ENCODE measurements at places on chromosomes 1 and 21.

- no peaks in the 10 kb centered on the region for H3K27me3 ChIP-seq
- no peak overlapping the region for H3K27ac ChIP-seq
- H3K4me3 ChIP-seq: no peak overlapping the region
- no peaks in the 10 kb centered on the region for H3K36me3 ChIP-seq
- no peak for DNase-seq
- H3K4me1 ChIP-seq: peaks cover 35% of the 10 kb centered on the region
These were observed 82.3 kb downstream of the SSBP3 start for GRCh38 chr1:54323921-54324250.

GRCh38 chr1:192756314-192756713 is 52.5 kb upstream of the RGS2 start:
- H3K36me3 ChIP-seq: no peaks in the 10 kb centered on the region
- H3K27ac ChIP-seq: no peak overlapping the region
- H3K27me3 ChIP-seq: no peaks in the 10 kb centered on the region
- DNase-seq: no peak
- no peak overlapping the region for H3K4me3 ChIP-seq
- H3K4me1 ChIP-seq: no peaks in the 10 kb centered on the region

DNA sequence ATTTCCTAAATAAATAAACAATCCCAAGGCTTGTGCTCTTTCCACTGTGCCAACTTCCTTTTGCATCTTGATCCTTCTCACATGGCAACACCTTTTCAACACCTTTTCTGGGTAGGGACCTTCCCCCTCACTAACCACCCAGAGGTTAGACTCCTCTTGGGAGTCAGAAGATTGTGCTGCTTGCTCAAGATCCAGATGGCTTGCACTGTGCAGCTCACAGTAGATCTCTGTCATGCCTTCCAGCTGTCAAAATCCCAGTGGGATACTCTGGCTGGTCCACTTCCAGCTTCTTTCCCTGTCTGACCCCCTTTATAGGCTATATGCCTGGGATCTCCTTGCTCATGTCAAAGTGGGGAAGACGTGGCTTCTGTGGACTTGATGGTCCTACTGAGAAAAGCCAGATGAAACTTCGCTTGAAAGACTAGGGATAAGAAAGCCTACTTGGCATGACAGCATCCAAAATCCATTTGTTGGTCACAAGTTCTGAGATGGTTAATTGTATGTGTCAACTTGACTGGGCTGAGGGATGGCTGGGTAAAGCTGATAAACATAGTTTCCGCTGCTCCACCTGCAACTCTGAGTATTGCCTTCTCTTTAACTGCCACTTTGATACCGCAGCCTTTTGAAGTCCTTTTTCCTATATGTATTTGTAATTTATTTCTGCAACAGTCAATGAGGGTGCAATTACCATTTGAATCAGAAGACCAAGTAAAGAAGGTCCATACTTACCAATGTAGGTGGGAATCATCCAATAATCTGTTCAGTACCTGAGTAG is 74.5 kb downstream of the S1PR1 start:
- H3K27me3 ChIP-seq: no peaks in the 10 kb centered on the region
- no peaks in the 10 kb centered on the region for H3K36me3 ChIP-seq
- no peak for DNase-seq
- H3K4me3 ChIP-seq: no peak overlapping the region
- H3K4me1 ChIP-seq: peaks cover 6% of the 10 kb centered on the region

DNA sequence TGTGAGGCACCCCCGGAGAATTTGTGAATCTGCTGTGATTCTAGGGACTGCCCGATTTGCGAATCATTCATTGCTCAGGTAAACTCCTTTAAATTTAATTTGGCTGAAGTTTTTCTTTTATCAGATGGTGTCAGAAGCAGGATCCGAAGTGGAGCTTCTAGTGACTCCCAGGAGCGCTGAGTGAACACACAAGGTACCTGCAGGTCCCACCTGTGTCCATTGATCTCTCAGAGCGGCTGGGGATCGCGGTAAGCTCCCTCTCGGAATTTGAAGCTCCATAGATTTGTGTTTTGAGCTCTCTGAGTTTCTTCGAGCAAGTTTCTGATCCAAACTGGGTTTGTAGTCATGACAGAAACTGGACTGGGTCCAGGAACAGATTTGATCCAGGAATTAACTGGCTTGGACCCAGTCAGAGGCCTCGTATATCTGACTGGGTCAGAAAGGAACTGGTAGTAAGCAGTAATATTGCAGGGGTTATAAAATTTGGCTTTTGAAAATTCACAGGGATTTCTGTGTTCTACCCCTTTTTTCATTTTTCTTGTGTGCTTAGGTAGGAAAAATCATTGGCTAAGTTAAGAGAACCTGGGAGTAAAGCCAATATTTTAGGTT is 56.2 kb upstream of the EDEM3 start:
- no peak overlapping the region for H3K27ac ChIP-seq
- H3K4me3 ChIP-seq: no peak overlapping the region
- no peaks in the 10 kb centered on the region for H3K4me1 ChIP-seq
- no peaks in the 10 kb centered on the region for H3K36me3 ChIP-seq

- DNase-seq: no peak
- no peaks in the 10 kb centered on the region for H3K36me3 ChIP-seq
These were observed 255.9 kb downstream of the LMO4 start for GRCh38 chr1:87584586-87584985.

DNA sequence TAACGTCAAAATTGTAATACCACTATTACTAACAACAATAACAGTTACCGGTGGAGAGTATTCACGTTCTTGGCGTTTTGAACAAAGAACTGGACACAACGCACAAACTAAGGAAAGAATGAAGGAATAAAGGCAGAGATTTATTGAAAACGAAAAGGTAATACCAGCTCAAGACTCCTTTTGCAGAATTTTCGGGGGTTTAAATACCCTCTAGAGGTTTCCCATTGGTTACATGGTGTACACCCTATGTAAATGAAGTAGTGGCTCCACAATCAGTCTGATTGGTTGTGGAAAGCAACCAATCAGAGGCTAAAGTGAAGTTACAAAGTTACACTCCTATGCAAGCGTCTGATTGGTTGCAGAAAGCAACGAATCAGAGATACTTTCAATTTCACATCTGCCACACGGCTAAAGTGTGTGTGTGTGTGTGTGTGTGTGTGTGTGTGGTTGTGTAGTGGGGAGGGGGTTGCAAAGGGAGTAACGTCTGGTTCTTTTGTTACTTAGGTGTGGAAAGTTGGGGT is 1.1 kb upstream of the GTF2B start:
- H3K4me3 ChIP-seq: peak overlapping the region; percentile 91
- no peaks in the 10 kb centered on the region for H3K36me3 ChIP-seq
- peak; percentile 53 for DNase-seq
- H3K27ac ChIP-seq: no peak overlapping the region

- H3K27ac ChIP-seq: no peak overlapping the region
- H3K36me3 ChIP-seq: no peaks in the 10 kb centered on the region
- H3K27me3 ChIP-seq: peaks cover 2% of the 10 kb centered on the region
- no peak overlapping the region for H3K4me3 ChIP-seq
- H3K4me1 ChIP-seq: no peaks in the 10 kb centered on the region
These were observed 31.8 kb downstream of the LRRC52 start for GRCh38 chr1:165575468-165576099.

Data from endothelial cell of umbilical vein (primary cell).